SHP77 treated with DMSO at 0.1 percent for 48 hours (cell line): ENCODE measurements at places on chromosomes 6 and 20.

DNA sequence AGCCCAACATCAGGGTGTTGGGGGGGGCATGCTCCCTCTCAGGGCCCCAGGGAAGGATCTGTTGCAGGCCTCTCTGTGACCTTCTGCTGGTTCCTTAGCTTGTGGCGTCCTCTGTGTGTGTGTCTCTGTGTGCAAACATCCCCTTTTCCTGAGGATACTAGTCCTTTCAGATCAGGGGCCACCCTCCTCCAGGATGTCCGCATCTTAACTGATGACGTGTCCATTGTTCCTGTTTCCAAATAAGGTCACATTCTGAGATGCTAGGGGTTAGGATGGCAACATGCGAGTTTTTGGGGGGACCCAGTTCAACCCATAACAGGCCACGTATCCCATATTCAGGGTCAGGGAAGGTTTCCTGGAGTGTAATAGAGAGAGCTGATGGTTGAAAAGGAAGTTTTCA, 40.9 kb downstream of the GMPR start:
- DNase-seq = no peak

- DNase-seq = no peak
Measured at GRCh38 chr6:7052443-7053011, 55.2 kb upstream of the RREB1 start.

GRCh38 chr6:33719326-33719987, 8.0 kb upstream of the UQCC2 start:
- DNase-seq = no peak

GRCh38 chr20:33445881-33446625, 2.5 kb upstream of the SNTA1 start:
- DNase-seq = no peak

DNA sequence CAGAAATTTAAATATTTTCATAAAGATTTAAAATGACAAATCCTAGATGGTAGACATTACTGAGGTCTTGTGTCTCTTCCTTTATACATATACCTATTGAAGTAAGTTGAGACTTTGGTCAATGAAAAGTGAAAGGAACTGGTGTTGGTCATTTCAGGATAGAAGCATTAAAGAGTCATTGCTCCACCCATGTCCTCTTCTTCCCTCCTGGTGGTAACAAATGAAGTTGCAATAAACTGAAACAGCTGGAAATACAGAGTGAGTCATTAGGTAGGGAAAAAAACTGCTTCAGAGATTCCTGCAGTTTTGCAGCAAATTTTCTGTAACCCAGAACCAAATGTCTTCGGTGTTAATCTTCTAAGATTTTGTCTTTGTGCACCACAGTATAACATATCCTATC, 448.0 kb downstream of the EYS start:
- DNase-seq = no peak

DNA sequence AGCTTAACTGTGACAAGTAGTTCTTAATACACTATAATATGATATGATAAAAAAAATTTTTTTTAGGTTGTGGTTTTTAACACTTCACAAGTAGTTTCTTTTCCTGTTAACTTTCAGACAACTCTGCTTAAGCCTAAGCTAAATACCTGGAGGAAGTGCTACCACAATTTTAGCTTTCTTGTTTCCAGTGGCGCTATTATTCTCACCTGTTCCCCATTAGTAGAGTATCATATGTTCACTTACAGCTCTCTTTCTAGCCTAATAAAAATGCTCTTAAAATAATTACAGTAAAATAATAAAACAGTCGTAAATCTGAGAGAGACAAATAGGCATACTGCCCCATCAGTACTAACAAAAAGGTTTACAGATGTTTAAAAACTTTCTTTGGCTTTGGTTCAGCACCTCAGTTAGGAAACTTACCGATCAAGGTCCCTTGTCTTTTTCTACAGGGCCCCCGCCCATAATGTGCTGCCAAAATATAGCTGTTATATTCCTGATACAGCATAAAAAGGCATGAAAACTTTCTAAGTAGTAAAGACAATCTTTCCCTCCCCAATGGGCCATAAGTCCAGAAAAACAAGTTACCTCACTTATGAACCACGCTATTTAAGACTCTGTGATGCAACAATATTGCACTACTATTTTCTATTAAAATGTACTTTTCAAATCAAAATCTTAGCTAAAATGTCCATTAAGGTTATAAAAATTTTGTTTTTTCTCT, 57.9 kb downstream of the SESN1 start:
- DNase-seq = no peak

DNA sequence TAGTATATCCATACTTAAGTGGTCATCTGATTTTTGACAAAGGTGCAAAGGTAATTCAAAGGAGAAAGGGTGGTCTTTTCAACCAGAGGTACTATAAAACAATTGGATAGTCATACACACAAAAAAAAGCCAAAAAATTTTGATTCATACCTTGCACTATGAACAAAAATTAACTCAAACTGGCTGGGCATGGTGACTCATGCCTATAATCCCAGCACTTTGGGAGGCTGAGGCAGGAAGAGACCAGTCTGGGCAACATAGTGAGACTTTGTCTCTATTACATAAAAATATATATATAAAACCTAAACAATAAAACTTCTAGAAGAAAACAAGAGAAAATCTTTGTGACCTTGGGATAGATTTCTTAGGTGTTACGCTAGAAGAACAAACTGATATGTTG, 43.8 kb upstream of the ADIG start:
- DNase-seq = no peak

- no peak for DNase-seq
Measured at GRCh38 chr6:104640150-104640700, 219.5 kb downstream of the HACE1 start.

DNA sequence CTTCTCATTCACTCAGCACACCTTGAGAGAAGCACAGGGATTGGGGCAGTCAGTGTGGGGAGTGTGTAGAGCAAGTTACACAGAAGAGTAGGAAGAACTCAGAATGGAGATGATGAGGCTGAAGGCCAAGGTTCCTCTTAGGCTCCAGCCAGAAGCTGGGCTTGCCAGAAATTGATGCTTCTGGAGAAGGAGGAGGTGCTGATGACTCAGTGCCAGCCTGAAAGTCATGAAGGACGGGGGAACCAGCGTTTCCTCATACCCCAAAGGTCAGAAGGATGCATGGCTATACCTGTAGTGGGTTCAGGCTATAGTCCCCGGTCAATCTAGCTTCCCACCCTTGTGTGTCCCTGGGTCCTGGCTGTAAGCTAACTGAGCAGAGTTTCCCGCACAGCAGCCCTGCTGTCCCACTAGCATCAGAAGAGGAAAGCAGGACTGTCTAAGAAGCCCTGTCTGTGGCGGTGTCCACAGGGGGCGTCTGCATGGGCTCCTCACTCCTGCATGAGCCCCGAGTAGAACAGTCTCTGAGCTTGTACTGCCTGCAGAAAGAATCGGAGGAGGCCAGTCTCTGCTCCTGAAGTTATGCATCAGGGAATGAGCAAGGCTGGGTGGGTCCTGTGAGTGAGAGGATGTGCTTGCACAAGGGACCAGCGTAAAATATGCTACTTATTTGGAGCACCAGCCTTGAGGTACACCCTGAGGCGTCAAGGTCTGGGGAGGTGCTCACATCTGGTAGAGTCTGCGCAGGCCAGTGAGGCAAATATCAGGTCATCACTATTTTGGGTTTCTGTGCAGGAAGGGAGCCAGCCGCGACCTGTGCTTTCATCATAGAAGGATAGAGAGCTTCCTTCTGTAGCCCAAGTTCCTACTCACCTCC, 148.5 kb downstream of the MRPL14 start:
- no peak for DNase-seq

GRCh38 chr6:121305957-121306607, 28.2 kb downstream of the TBC1D32 start:
- DNase-seq = peak; percentile 1

DNA sequence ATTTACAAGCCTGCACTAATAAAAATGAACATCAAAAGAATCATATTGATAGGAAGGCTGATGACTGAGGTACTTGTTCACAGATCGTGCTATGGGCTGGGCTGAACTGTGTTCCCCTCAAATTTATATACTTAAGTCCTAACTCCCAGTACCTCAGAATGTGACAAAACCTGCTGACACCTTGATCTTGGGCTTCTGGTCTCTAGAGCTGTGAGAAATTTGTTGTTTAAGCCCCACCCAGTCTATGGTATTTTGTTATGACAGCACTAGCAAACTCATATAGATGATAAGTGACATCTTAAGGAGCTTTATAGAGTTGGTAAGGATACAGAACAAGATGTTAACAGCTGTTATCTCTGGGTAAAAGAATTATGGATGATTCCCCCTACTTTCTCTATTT, 13.8 kb downstream of the UBE2V1 start:
- DNase-seq = no peak

DNA sequence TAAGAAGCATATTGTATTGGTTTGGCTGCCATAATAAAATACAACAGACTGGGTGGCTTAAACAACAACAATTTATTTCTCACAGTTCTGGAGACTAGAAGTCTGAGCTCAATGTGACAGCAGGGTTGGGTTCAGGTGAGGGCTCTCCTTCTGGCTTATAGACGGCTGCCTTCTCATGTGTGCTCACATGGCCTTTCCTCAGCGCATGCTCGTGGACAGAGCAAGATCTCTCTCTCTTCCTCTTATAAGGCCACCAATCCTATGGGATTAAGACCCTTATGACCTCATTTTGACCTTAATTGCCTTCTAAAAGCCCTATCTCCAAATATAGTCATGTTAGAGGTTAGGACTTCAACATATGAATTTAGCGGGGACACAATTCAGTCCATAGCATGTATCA, 32.4 kb upstream of the GFOD1 start:
- DNase-seq = no peak

- no peak for DNase-seq
Measured at GRCh38 chr20:2336471-2336870, 40.7 kb downstream of the TGM3 start.

DNA sequence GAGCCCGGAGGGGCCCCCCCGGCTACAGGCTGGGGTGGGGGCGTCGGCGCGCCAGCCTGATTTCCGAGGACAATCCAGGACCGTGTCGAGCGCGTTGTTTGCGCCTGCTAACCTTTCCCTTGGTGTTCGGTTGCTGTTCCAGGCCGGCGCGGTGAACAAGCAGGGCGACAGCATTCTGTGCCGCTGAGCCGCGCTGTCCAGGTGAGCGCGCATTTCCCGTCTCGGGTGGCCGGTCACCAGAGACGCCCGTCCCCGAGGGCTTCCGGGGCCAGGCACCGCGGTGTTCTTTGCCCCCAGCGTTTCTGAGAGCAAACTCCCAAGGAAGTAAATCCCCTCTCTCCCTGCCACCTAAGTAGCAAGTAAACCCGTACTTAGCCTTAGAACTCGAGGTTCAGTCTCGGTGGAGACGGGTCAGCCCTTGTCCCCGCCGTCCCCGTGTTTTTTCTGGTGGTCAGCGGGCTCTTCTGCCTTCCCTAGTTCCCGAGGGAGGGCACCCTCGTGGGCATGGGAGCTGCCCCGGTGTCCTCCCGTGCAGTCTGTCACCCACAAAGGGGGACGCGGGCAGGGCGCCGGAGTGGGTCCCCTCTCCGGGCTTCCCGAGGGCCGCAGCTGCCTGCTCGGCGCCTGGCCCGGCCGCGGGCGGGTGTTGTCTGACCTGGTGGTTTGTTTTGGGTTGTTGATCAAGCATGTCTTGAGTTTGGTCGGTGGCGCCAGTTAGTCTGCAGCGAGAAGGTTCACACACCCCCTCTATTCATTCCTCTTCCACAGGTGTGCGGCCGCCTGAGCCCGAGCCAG, 1.5 kb downstream of the ID4 start:
- peak; percentile 43 for DNase-seq

GRCh38 chr20:34582911-34583310, 24.4 kb downstream of the MAP1LC3A start:
- no peak for DNase-seq

GRCh38 chr6:92690997-92691599, 728.3 kb downstream of the EPHA7 start:
- DNase-seq = no peak

- no peak for DNase-seq
Measured at GRCh38 chr6:88480816-88481215, 314.7 kb upstream of the CNR1 start.

GRCh38 chr6:56790414-56790813, 147.7 kb upstream of the DST start:
- DNase-seq = no peak

DNA sequence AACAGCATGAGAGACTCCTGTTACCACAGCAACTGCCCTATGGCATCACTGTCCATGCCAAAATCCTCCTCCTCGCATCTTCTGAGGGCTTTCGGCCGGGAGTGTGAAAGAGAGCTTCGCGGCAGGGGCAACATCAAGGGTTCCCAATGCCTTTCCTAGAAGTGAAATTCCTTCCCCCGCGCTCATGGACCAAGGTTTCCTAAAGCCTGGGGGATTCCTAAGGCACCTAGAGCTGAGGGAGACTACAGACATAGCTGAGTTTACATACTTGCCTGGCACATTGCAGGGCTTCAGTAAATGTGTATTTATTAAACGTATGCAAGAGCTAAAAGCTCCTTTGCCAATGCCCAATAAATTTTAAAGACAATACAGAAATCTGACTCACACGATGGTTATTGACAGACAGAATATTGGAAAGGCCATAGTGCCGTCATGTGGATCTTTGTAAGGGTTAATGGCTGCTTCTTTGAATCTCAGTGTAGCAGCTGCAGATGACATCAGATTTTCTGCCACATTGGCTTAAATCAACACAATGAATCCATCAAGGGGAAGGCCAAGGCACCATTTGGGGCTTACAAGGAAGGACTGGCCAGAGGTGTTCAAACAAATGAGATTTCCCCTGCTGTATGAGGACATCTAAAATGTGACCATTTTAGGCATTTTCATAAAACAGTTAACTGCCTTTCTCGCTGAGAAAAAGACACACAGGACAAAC, 281.2 kb upstream of the JARID2 start:
- peak; percentile 67 for DNase-seq

GRCh38 chr6:142566628-142567396, 265.0 kb downstream of the ADGRG6 start:
- peak; percentile 5 for DNase-seq

- DNase-seq = no peak
Measured at GRCh38 chr6:24918641-24919055, 17.1 kb downstream of the RIPOR2 start.

DNA sequence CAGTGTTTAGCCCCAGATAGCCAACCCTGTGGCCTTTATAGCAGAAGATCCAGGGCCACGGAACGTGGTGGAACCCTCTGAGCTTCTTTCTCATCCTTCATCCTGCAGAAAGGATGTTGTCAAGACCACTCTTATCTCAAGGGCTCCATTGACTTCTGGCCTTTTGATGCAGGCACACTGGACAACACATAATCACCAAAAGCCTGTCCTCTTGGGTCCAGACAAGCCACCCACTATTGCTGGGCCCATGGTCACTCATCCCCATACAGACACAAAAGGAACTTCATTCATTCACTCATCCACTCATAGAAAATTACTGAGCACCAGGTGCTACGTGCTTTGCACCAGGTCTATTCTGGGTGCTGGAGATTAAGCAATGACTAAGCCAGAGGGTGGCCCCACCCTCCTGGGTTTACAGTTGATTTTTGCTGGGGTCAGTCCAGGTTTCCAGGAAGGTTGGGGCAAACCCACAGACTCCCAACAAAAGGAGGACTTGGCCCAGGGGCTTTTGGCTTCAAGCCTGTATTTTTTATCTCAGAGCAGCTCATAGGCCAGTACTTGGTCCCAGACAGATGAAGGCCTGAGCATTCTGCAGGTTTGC, 2.4 kb downstream of the CST8 start:
- DNase-seq = no peak

DNA sequence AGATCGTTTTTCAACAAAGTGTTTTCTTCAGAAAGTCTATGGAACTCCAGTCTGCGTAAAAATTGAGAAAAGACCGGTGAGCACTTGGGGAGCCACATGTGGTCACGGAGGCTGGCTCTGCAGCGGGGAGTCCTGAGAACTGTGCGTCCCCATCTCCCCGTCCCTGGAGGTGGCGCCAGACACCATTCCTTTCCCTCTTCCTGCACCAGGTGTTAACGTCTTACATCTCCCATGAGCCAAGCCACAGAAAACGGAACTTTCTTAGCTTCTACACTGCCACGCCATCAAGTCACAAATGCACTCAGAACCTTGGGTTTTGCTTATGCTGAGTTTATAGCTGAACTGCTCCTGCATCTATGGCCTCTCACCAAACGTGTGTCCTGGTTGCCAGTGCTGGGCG, 62.6 kb downstream of the GINS1 start:
- DNase-seq = no peak
